ENCODE measurements at places on chromosomes 11 and 22.

GRCh38 chr11:130828741-130829140, 87.5 kb downstream of the SNX19 start:
- no peak for DNase-seq

DNA sequence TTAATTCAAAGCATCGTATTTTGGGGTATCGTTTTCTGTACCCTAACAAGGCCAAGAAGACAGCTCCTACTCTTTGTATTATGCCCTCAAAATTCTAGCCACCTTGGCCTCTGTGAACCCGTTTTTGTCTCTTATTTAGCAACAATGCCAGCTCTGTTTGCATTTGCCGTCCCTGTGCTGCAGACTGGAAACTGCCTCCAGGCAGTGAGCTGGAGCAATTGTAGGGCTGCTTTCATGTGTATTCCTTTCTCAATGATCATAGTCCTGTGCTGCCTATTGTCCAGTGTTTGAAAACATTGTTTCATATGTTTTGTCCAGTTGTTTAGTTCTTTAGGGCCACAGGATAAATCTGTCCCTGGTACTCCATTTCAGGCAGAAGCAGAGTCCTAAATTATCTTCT, 19.9 kb upstream of the BACE1-AS start:
- DNase-seq: no peak

DNA sequence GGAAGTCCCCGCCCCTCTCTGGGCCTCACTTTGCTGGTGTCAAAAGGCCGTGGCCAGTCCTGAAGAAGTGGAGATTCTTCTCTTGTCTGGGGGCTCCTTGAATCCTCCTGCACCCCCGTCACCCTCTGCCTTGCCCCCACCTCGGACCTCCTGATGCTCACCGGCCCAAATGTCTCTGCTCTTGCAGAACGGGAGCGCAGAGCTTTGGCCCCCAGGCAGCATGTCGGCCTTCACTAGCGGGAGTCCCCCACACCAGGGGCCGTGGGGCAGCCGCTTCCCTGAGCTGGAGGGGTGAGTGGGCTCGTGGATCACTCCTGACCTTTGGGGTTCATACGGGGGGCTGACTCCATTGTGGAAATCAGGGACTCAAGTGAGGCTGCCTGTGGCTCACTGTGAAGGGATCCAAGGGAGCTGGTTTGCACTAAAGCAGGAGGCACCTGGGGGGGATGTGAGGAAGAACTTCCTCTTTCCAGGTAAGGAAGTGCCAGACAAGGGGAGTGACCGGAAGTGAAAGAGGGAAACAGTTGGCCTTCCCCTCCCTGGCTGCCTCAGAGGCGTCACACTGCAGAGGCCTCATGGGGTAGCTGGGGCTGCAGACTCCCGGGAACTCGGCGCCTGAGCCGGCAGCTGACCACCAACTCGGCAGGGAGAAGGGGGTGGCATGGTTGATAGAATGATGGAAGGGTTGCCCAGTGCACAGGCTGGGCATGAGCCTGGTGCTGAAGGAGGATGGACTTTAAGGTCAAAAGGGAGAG, 23.1 kb downstream of the CSF2RB start:
- no peak for DNase-seq

GRCh38 chr11:96062134-96062533, 138.2 kb upstream of the MTMR2 start:
- DNase-seq: no peak

GRCh38 chr22:44887941-44888366, 121.9 kb downstream of the PHF21B start:
- DNase-seq: no peak

- DNase-seq: no peak
Observed at GRCh38 chr11:93904716-93905115, 54.3 kb upstream of the VSTM5 start.

DNA sequence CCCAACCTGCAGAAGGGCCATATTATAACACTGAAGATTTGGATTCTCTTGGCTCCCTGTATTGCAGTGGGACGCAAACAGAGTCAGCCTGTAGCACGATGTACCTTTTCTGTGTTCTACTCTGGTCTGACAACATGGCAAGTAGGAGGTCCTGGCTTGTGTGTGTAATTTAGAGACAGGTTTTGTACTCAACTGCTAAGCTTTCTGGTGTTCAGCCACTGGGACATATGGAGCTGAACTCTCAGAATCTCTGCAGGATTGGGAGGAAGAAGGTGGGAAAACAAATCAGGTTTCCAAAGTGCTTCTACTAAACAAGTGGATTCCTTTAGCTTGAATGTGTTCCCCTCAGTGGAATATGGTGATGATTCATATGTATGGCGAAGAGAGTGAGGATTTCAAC, 192.5 kb upstream of the MTMR2 start:
- DNase-seq: no peak

GRCh38 chr22:35660291-35661127, 12.3 kb downstream of the APOL6 start:
- DNase-seq: no peak

DNA sequence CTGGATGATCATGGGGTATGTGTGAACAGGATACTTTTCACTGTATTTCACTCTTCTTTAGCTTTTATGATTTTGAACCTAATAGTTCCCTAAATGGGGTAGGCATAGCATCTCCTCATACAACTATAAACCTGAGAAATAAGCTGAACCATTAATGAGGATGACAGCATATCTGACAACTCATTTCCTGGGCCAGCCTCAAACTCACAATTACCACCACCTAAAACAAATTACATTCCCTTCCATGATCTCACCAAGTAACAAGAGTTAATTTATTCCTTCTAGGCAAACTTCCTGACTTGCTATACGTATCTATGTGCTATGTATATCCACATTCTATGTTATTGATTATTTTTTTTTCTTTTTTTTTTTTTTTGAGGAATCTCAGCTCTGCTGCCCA, 23.0 kb downstream of the SIK3 start:
- DNase-seq: no peak
